ENCODE measurements at places on chromosomes 7 and 10. TPM values are rescaled to one million over a fixed set of nuclear protein-coding genes. Genes with fewer than 3 reads are reported as not detected.

SFMBT2 gene
- 1.4 TPM for total RNA-seq

MYH16 gene
- total RNA-seq: 1.3 TPM

DNA sequence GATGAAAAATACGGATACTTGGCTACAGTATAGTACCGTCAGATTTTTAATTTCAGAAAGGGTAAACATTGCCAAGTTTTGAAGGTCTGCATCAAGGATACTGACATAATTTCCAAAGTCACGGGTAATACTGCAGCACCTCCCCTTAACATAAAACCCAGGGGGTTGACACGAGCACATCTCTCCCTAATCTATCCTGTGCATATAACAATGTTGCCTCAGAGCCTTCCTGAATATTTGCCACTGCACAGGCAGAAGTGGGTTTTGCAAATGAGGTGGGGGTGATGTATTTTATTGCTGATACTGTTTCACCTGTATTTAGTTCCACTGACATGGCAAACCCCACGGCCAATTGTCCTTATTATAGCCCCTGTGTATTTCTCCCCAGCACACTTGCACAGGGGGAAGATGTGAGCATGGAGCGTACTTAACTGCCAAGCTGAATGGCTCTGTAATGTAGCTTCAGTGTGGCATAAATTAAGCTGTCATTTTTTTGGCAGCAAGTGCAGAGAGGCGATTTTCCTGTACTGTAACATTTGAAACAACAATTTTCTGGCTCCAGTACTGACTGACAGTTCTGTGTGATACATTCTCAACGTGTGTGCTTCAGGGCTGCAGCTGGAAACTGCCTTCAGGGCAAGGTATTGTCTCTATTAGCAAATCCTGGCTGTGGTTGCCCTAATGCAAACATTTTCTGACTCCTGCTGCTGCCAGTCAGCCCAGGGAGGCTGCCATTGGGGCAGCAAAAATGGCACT, 299.6 kb upstream of the SP4 start:
- DNase-seq: peak; percentile 53

DNA sequence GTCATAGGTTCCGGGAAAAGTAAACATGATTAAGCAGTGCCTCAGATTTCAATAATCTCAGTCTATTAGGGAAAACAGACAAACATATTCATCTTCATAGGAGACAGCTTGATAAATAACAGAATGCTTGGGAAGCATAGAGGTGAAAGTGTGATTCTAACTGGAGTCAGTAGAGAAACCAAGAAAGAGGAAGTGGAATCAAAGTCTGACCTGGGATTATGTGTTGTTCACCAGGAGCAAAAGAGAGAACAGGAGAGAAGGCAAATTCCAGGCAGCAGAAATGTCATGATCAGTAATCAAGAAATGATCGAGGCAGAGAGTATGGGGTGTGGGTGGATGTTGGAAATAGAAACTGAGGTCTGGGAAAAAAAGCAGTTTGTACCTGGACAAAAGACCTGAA, 43.7 kb downstream of the DGKB start:
- DNase-seq: no peak

GRCh38 chr10:132446661-132447445, 49.9 kb downstream of the PWWP2B start:
- DNase-seq: peak; percentile 46

GRCh38 chr7:115037128-115037802, 115.4 kb downstream of the MDFIC start:
- DNase-seq: no peak

DNA sequence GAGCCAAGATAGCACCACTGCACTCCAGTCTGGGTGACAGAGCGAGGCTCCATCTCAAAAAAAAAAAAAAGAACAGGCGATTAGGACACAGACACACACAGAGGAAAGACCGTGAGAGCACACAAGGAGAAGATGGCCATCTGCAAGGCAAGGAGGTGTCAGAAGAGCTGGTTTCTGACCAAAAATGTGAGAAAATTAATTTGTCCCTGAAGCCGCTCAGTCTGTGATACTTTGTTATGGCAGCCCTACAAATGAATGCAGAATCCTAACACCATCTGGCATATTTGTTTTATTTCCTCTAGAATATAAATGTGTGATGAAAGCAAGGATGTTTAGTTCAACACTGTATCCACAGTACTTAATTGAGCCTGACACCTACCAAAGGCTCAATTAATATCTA, 69.7 kb downstream of the ZFAND4 start:
- DNase-seq: no peak

Data from foreskin keratinocyte (primary cell).